ENCODE measurements at places on chromosomes 16 and 17.
A peak's percentile ranks its signal among the peaks of the same experiment; 100 is the strongest.

GRCh38 chr16:71846431-71846830 is 655 bp downstream of the ATXN1L start:
- no peak for DNase-seq

DNA sequence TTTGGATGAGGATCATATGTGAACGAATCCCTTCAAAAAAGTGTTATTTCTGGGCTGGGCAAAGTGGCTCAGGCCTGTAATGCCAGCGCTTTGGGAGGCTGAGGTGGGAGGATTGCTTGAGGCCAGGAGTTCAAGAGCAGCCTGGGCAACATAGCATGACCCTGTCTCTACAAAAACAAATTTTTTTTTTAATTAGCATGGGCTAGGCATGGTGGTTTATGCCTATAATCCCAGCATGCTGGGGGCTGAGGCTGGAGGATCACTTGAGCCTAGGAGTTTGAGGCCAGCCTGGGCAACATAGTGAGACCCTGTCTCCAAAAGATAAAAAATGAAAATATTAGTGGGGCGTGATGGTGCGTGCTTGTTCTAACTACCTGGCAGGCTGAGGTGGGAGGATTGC is 4.6 kb downstream of the TAOK1 start:
- DNase-seq, result no peak

- DNase-seq, result no peak
Observed at GRCh38 chr16:22358000-22358399, 16.4 kb downstream of the CDR2 start.

GRCh38 chr16:57556941-57557541 is 14.6 kb downstream of the ADGRG5 start:
- no peak for DNase-seq

GRCh38 chr17:12769981-12770380 is 19.3 kb upstream of the ARHGAP44 start:
- no peak for DNase-seq

GRCh38 chr17:29133121-29133713 is 47.0 kb downstream of the MYO18A start:
- DNase-seq, result peak; percentile 74

DNA sequence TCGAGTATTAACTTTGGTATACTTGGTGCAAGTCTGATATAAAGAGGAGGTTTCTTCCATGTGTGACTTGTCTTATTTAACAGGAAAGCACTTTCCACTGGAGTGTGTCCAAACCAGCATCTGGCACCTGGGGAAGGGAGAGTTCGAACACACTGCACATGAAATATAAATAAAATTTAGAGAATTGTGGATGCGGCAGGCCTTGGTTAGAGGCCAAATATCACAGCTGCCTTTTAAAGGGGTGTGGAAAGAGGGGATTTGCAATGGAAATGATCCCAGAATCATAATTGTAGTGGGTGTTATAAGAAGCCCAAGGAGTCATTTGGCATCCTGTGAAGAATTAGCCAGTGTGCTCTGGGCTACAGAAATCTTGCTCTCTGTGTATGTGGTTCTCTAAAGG is 4.3 kb upstream of the NXN start:
- DNase-seq, result no peak

DNA sequence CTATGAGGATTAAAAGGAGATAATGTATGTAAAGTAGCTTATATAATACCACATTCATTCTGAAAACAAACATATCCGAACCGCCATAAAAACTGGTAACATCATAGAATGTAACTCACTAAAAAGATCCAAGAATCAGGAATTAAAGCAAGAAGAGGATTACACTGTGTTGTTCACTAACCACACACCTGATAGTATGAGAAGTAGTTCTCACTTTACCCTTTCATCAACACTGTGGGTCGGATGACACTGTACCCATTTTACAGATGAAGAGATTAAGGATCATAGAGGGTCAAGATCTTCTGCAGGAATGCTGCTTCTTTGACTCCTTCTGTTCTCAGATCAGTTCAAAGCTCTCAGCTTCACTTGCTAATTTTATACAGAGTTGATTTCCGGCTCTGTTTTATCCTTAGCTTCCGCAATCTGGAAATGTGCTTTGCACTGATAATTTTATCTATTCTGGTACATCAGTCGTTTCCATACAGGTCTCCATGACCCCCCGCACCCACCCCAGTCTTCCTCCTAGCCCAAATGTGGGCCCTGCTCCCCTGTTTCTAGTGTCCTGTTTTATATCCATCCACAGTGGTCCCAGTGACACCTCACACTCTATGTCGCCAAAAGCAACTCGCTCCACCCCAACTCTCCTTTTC is 288.6 kb upstream of the CCL2 start:
- no peak for DNase-seq

DNA sequence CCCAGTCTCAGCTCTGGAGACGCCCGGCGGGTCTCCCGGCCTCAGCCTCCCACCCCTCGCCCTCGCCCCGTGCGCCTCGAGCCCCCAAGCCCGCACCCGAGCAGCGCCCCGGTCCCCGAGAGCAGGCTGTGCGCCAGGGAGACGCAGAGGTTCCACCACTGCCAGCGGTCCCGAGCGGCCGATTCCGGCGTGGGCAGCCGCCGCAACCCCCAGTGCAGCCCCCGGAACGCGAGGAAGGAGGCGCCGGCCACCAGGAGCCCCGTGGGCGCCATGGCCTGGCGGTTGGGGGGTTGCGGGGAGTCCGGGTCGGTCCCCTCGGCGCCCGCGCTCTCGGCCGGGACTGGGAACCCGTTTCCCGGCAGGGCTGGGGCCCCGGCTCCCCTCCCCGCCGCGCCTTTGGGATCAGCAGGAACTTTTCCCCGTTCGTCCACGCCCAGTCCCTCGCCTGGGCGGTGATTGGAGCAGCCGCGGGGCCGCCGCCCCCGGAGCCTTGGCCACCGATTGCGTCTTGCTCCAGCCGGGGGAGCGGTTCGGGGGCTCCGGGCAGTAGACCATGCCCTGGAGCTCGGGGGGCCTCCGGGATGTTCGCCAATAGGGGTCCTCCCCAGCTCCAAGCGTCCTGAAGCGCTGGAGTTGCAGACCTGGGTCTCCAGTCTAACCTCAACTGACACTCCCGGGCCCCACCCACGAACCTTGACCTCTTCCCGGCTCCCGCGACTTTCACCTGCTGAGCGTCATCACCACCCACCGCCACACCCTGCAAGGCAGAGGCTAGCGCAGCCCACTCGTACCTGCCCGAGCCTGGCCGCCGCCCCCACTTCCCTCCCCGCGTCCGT is at the start of gene TLCD2:
Gene TLCD2 (minus strand): TSS at position 407 of the 836 bp plus-strand sequence. CDS start 135 bp downstream, at position 272.
- DNase-seq, result peak; percentile 54

DNA sequence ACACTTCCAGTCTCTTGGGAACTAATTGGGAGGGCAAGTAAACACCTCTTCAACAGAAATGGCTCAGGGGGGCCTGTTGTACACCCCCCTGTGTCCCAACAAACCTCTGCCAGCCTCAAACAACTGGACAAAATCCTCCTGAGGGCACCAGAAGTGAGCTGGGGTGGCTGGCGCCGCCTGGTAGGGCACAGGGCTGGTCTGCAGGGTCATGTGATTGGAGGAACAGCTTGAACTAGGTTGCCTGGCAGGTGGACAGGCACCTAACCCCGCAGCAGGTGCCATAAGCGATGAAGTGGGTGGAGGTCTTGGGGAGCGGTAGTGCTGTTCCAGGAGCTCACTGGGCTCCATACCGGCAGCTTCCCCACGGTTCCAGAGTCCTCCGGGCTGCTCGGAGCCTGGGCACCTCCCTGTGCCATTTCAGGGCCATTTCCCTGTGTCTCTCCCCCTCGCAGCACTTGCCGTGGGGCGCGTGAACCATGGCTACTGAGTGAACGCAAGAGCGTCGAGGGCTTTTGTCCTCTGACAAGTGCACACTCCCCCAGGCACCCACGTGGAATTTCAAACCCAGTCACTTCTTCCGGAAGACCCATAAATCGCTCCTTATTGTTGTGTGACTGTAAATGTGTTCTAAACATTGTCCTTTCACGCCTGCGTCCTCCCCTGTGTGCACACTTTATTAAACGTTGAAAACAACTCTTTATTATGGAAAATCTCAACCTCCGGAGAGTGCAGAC is 101.5 kb downstream of the SEC14L1 start:
- DNase-seq, result no peak

- DNase-seq, result no peak
Observed at GRCh38 chr16:86180244-86180643, 281.3 kb downstream of the IRF8 start.

DNA sequence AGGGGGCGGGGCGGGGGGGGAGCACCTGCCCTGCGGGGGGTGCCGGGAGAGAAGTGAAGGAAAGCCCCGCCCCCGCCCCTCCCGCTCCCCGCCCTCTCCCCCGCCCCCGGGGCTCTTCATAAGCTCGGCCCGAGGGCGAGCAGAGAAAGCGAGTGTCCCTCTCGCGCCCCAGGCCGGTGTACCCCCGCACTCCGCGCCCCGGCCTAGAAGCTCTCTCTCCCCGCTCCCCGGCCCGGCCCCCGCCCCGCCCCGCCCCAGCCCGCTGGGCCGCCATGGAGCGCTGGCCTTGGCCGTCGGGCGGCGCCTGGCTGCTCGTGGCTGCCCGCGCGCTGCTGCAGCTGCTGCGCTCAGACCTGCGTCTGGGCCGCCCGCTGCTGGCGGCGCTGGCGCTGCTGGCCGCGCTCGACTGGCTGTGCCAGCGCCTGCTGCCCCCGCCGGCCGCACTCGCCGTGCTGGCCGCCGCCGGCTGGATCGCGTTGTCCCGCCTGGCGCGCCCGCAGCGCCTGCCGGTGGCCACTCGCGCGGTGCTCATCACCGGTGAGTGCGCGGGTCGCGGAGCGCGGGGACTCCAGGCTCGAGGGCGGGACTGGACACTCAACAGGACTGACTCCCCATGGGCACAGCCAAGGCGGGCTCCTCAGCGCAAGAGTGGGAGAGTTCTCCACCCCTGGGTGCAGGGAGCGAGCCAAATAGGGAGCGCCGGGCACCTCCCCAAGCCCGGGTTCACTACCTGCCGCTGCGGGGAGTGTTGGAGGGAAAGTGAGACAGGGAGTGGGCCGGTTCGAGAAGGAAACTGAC is at the start of gene HSD11B2:
Gene HSD11B2 (plus strand): TSS at position 145 of the 798 bp plus-strand sequence. CDS start 128 bp downstream, at position 273.
- DNase-seq, result peak; percentile 68

GRCh38 chr16:89371968-89372634 is 118.3 kb downstream of the ANKRD11 start:
- peak; percentile 64 for DNase-seq

DNA sequence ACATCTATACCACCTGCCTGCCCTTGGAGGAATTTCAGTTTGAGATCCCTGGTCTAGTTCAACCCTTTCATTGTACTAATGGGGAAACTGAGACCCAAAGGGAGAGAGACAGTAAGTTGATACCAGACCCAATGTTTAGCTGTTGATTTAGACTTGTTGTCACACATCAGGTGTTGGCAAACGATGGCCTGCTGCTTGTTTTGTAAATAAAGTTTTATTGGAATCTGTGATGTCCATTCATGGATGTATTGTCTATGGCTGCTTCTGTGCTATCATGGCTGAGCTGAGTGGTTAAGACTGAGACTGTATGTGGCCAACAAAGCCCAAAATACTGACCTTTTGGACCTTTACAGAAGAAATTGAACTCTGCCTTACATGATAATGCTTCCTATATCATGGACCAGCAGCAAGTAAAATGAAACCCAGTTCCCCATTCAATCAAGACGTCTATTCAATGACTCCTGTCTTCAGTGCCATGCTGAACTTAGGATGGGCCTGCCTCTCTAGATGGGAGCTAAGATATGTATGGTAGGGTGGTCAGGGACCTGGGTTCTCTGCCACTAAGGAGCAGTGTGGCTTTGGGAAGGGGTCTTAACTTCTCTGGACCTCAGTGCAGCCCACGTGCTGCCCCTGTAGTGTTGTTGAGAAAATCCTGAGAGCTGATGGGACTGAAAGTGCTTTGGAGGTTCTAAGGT is 111.0 kb downstream of the IRX5 start:
- no peak for DNase-seq

DNA sequence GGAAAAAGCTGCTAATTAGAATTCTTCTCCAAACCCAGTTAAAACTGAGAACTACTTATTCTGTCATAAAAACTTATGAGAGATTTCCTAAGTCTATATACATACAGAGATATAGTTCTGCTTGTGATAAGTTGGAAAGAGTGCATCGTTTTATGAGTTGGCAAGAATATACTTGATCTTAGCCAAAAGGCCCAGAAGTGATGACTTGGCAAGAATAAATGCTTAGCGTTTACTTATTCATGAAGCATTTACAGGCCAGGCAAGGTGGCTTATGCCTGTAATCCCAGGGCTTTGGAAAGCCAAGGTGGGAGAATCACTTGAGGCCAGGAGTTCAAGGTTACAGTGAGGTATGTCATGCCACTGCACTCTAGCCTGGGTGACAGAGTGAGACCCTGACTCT is 81.7 kb downstream of the CYB561 start:
- DNase-seq, result no peak

DNA sequence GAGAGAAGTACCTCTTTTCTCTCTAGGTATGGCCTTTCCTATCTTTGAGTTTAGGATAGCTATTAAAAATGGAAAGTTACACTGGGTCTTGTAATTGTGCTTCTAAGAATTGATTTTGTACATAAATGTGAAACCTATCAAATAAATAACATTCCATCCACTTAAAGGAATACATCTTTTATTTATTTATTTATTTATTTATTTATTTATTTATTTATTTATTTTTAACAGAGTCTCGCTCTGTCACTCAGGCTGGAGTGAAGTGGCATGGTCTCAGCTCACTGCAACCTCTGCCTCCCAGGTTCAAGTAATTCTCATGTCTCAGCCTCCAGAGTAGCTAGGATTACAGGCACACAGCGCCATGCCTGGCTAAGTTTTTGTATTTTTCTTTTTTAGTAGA is 1114.0 kb upstream of the EEF2KMT start:
- no peak for DNase-seq

GRCh38 chr17:1829592-1830257 is at the start of the genes RPA1 and SMYD4:
TSS of gene RPA1 (plus strand) at chr17:1830005. CDS start at chr17:1830094, 89 bp downstream.
TSS of gene SMYD4 (minus strand) at chr17:1829902. CDS start at chr17:1827994, 1,908 bp downstream.
- peak; percentile 81 for DNase-seq

- peak; percentile 61 for DNase-seq
Observed at GRCh38 chr16:81238296-81239011, at the start of gene BCO1. TSS of gene BCO1 (plus strand) at chr16:81238689. CDS start at chr16:81238909, 220 bp downstream.

GRCh38 chr16:27642756-27643155 is 92.8 kb downstream of the KATNIP start:
- DNase-seq, result peak; percentile 11
